Left lung (tissue), 14 donors: ENCODE measurements at places on chromosomes 16 and 17. TPM values are rescaled to one million over a fixed set of nuclear protein-coding genes. Genes with fewer than 3 reads are reported as not detected.
A peak's percentile ranks its signal among the peaks of the same experiment; 100 is the strongest.

The PPY gene
- not detected for total RNA-seq

The CCL7 gene
- total RNA-seq: 0.96 TPM

DNA sequence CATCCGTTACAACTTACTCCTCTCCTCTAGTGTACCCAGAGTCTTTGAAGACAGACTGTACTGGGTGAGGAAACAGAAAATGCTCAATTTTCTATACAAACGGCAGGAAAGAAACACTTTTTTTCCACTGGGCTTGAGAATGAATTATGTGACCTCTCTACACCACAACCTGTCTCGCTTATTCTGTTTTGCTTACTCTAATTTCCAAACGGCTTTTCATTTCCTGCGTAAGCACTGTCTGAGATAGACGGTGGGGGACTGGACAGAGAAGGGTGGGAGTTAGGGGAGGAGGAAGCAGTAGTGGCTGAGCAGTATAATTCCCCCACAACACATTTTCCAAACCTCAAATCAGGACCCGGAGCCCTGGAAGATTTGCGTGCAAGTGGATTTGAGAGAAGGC, 191.4 kb upstream of the SDK2 start:
- no peak overlapping the region for H3K27ac ChIP-seq
- no peak for DNase-seq
- no peaks in the 10 kb centered on the region for H3K4me1 ChIP-seq
- H3K4me3 ChIP-seq: no peak overlapping the region

GRCh38 chr16:69176033-69176800, 10.7 kb upstream of the SNTB2 start:
- H3K4me1 ChIP-seq: peaks cover 46% of the 10 kb centered on the region
- no peak overlapping the region for H3K4me3 ChIP-seq
- no peaks in the 10 kb centered on the region for H3K27me3 ChIP-seq

DNA sequence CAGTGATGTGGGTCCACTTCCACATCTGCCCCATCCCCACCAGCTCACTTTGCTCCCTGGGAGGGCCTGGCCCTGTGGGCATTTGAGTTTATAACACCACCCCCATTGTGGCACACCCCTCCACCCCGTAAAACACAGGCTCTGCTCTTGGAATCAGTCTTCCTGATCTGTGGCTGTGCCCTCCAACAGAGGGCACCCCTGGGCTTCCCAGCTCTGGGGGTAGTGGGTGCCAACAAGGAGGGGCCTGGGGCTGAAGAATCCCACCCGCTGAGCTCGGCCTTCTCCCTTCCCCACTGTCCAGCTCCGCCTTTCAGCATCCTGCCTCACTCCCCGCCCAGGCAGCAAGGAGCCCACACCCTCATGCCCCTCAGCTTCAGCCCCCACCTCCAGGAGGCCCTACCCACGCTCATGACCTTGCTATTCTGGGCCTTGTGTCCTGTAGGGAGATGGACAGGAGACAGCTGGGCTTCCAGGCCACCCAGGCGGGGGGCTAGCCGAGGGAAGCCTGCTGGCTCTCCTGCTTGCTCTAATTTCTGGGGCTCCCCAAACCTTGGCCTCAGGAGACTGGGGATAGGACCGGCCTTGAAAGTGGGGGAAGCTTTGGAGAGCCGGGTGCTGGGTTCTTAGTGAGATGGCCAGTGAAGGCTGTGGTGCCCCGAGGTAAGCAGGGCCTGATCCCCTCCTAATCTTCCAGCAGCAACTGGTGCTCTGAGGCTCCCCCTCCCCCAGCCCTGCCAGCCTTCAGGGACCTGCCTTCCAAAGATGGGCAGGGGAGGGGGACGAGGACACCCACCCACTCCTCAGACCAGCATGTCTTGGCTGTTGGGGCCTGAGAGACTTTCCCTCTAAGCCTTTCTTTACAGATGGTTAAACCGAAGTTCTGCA, 2.9 kb upstream of the ATP2A1 start:
- no peak for DNase-seq
- no peaks in the 10 kb centered on the region for H3K36me3 ChIP-seq
- H3K4me1 ChIP-seq: peaks cover 9% of the 10 kb centered on the region
- peaks cover 6% of the 10 kb centered on the region for H3K27me3 ChIP-seq
- H3K4me3 ChIP-seq: no peak overlapping the region

DNA sequence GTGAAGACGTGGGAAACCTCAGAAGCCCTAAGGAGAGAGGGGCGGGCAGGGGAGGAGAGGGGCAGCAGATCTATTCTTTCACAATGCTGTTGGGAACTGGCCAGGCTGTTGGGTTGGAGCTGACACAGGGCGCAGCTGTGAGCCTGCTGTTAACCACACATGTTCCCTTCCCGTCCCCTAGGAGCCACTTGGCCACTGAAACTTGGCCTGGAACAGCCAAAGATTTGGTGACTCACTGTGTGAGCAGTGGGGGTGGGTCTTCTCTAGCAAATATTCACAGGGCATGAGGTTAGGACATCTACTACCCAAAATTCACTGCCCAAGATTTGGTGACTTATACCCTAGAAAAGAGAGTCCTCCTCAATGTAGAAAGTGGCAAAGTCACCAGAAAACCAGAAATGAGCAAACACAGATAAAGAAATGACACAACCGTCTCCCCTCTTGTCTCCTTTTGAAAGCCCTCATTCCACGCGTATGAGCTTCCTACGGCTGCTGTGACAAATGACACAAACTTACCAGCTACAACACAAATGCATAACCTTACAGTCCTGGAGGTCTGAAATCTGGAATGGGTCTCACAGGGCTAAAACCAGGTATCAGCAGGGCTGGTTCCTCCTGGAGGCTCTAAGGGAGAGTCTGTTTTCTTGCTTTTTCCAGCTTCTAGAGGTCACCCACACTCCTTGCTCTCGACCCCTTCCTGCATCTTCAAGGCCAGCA, 6.3 kb downstream of the TBC1D16 start:
- peak; percentile 91 for DNase-seq
- H3K27me3 ChIP-seq: no peaks in the 10 kb centered on the region
- H3K36me3 ChIP-seq: no peaks in the 10 kb centered on the region
- peaks cover 10% of the 10 kb centered on the region for H3K4me1 ChIP-seq
- H3K4me3 ChIP-seq: no peak overlapping the region
- H3K27ac ChIP-seq: peak overlapping the region; percentile 39

- H3K27me3 ChIP-seq: no peaks in the 10 kb centered on the region
- H3K4me1 ChIP-seq: no peaks in the 10 kb centered on the region
- no peak overlapping the region for H3K27ac ChIP-seq
- no peaks in the 10 kb centered on the region for H3K36me3 ChIP-seq
- no peak overlapping the region for H3K4me3 ChIP-seq
Measured at GRCh38 chr17:640436-640835, 74.2 kb downstream of the VPS53 start.

- H3K27ac ChIP-seq: no peak overlapping the region
- H3K4me1 ChIP-seq: peaks cover 33% of the 10 kb centered on the region
- H3K27me3 ChIP-seq: no peaks in the 10 kb centered on the region
- no peak for DNase-seq
Measured at GRCh38 chr16:85606904-85607303, 6.2 kb upstream of the GSE1 start.

DNA sequence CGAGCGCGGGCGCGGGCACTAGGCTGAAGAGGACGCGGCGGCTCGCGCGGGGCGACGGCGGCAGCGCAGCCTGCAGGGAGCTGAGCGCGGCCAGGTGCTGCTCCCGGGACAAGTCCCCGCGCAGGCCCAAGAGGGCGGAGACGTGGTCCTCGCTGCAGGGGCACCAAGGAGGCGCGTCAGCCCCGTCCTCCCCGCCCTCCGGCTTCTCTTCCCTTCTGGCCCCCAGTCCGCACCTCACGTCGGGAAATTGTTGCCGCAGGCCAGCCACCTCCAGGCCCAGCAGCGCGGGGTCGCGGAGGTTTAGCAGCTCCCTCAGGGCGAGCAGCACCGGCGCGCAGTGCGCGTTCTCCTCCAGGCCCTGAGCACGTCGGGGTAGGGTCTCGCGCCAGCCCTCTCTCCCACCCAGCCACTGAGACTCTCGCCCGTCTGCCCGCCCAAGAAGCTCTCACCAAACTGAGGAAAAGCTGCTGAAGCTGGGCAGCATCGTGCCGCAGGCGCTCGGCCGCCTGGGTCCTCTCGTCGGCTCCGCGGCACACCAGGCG, 761 bp upstream of the MATCAP1 start:
- H3K27me3 ChIP-seq: no peaks in the 10 kb centered on the region
- DNase-seq: no peak
- H3K27ac ChIP-seq: peak overlapping the region; percentile 97

The ATP2A3 gene
- total RNA-seq: 53.5 TPM

GRCh38 chr17:77708049-77708448, 250.5 kb upstream of the TNRC6C start:
- DNase-seq: no peak
- H3K36me3 ChIP-seq: no peaks in the 10 kb centered on the region
- no peaks in the 10 kb centered on the region for H3K4me1 ChIP-seq
- no peak overlapping the region for H3K4me3 ChIP-seq
- H3K27me3 ChIP-seq: no peaks in the 10 kb centered on the region
- H3K27ac ChIP-seq: no peak overlapping the region

DNA sequence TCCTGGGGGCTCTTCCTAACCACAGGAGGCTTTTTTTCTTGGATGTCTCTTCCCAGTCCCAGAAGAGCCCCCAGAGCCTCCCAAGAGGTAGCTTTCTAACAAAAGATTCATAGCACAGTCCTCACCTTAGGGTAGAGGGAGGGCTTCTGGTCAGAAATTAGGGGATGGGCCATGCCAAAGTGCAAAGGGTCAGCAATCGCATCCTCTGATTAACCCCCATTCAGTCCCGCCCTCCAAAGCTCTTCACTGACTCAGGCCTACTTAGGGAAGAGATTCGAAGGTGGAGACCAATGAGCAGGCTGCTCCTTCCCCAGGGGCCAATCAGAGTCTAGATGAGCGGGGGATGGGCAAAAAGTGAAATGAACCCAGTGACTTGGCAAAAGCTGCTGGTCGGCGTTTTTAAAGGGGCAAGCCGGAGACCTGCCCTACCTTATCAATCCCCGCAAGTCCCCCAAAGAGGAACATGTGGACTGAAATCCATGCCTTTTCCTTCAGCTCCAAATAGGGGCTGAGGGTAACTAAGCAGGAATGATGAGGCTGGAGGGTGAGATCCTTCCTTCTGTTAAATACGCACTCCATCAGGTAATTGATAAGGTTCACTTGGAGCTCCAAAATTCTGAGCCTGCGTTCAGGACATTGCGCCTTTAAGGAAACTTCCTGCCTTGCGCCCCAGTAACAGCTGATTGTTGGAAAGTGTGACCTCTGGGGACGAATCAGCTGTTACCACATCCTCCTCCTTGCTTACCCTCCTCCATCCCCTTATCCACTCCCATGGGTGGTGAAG, 6.9 kb upstream of the TLCD2 start:
- H3K4me3 ChIP-seq: peak overlapping the region; percentile 61
- no peaks in the 10 kb centered on the region for H3K36me3 ChIP-seq
- peak; percentile 85 for DNase-seq
- peaks cover 34% of the 10 kb centered on the region for H3K4me1 ChIP-seq

The CDK12 gene
- 53.9 TPM for total RNA-seq

The HSPB9 gene
- not detected for total RNA-seq

The CDRT4 gene
- 6.1 TPM for total RNA-seq

GRCh38 chr16:1510941-1511351, 17.8 kb downstream of the TELO2 start:
- H3K4me1 ChIP-seq: peaks cover 6% of the 10 kb centered on the region
- H3K36me3 ChIP-seq: no peaks in the 10 kb centered on the region
- no peak overlapping the region for H3K4me3 ChIP-seq
- no peak for DNase-seq
- no peak overlapping the region for H3K27ac ChIP-seq
- no peaks in the 10 kb centered on the region for H3K27me3 ChIP-seq

The FBXL16 gene
- 5.7 TPM for total RNA-seq

The GNGT2 gene
- total RNA-seq: 4.8 TPM

DNA sequence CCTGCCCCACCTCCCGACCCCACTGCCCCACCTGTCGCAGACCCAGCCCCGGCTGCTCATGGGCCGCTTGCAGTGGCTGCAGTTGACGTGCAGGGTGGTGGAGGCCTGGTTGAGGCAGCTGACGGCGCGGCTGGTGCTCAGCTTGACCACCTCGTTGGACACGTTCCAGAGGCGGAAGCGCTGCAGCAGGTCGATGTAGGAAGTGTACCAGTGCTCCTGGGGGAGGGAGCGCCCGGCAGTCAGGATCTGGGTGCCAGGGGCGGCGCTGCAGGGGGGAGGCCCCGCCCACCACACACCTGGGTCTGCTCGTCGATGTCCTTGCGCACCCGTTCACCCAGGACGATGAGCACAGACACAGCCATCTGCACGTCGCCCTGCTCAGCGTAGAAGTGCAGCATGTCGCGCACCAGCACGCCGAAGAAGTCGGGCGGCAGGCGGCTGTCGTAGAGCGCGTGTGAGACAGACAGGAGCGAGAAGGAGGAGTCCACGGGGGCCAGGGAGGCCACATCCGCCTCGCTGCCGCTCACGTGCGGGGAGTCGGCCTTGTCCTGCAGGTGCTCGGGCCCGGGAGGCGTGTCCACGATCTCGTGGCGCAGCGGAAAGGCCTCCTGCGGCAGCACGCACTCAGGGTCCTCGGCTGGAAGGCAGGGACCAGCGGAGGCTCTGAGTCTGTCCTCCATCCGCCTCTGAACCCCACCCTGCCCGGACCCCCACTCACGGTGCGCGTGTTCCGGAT, 995 bp upstream of the JMJD8 start:
- H3K4me3 ChIP-seq: peak overlapping the region; percentile 79
- no peaks in the 10 kb centered on the region for H3K27me3 ChIP-seq
- H3K36me3 ChIP-seq: peaks cover 53% of the 10 kb centered on the region
- no peak for DNase-seq
- H3K27ac ChIP-seq: no peak overlapping the region

- no peak overlapping the region for H3K4me3 ChIP-seq
- no peak for DNase-seq
- H3K27me3 ChIP-seq: no peaks in the 10 kb centered on the region
- peaks cover 100% of the 10 kb centered on the region for H3K36me3 ChIP-seq
- no peak overlapping the region for H3K27ac ChIP-seq
Measured at GRCh38 chr16:70553645-70554044, 30.0 kb downstream of the SF3B3 start.

- H3K4me3 ChIP-seq: no peak overlapping the region
- DNase-seq: no peak
- no peak overlapping the region for H3K27ac ChIP-seq
- no peaks in the 10 kb centered on the region for H3K4me1 ChIP-seq
- H3K27me3 ChIP-seq: no peaks in the 10 kb centered on the region
- H3K36me3 ChIP-seq: peaks cover 29% of the 10 kb centered on the region
Measured at GRCh38 chr17:527247-527646, 174.6 kb upstream of the RPH3AL start.

DNA sequence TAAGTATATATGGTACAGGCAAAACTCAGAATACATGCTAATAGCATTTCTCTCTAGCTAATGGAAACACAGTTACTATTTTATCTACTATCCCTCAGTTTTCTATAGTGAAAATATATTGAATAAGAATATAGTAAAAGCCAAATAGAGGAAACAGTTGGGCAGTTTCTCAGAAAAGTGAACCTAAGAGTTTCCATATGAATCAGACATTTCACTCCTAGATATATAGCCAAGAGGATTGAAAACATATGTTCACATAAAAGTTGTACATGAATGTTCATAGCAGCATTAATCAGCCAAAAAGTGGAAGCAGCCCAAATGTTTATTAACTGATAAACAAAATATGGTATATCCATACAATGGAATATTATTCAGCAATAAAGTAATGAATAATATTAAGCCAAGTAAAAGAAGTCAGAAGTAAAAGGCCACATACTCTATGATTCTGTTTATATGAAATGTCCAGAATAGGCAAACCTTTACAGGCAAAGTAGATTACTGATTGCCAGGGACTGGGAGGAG, 134.6 kb downstream of the CYB561 start:
- no peaks in the 10 kb centered on the region for H3K27me3 ChIP-seq
- no peaks in the 10 kb centered on the region for H3K36me3 ChIP-seq
- no peak for DNase-seq
- no peak overlapping the region for H3K27ac ChIP-seq
- no peaks in the 10 kb centered on the region for H3K4me1 ChIP-seq
- H3K4me3 ChIP-seq: no peak overlapping the region
